HL-60 (cell line): ENCODE measurements at places on chromosomes 2 and 18.

DNA sequence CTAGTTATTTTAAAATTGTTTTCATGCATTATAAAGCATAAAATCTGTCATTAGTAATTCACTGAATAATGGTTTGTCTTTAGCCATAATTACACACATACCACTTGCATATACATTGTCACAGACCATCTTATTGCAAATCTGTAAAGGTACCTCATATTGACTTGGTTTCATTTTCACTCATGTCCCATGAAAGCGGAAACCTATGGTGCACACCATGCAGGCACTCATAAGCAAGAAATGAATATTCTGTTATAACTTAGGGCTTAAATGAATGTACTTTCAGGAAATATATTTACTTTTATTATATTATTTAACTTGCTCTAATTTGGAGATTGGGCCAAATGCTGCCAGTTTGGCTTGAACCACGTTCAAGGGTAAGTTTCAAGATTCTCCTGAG lies 29.2 kb upstream of the STK17B start:
- no peak for DNase-seq

- no peak for DNase-seq
Measured at GRCh38 chr2:176101216-176101830, 1.7 kb downstream of the HOXD12 start.

GRCh38 chr2:25926984-25927756 lies 48.9 kb upstream of the ASXL2 start:
- no peak for DNase-seq

GRCh38 chr2:8674420-8675009 lies 7.3 kb upstream of the ID2 start:
- DNase-seq: no peak

- DNase-seq: no peak
Measured at GRCh38 chr2:36337354-36337753, 18.2 kb upstream of the CRIM1 start.

DNA sequence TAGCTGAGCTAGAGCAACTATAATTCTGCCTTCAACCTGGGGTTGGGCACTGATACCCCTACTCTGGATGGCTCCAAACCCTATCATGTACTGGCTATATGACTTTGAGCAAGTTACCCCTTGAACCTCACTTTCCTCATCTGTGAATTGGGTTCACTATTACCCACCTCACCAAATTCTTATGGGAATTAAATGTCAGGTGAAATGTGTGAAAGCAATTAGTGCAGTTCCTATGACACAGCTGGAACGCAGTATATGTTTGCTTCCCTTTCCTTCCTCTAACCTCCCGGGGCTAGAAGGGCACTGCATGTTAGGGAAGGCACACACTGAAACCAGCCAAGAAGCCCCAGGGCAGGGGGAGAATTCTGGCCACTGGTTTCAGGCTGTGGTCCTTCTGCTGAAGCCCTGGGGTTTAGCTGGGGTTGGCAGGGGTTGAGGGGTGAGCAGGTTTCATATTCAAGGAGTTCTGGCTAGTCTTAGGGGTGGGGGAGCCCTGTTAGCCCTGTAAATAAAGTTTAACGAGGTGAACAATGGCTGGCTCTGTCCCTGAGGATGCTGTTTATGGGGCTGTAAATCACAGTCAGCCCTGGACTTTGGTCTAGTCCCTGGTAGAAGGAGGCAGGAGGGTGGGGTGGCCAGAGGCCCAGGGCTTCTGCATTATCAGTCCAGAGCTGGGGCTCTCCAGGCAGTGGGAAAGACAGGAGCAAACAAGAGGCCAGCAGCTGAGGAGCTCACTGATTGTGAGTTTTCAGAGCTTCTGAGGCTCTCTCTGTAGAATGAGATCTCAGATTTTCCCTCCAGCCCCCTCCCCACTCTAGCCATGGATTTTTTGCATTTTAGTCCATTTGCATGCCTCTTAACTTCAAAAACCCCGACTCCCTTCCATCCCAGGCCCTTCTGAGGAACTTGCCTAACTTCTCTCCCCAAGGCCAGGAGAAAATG lies 8.0 kb downstream of the PKDCC start:
- no peak for DNase-seq

- peak; percentile 63 for DNase-seq
Measured at GRCh38 chr2:178420463-178420999, 30.4 kb downstream of the PRKRA start.

GRCh38 chr2:152523091-152523490 lies 188.1 kb downstream of the FMNL2 start:
- no peak for DNase-seq

- no peak for DNase-seq
Measured at GRCh38 chr18:72456802-72457201, 87.3 kb downstream of the CBLN2 start.

DNA sequence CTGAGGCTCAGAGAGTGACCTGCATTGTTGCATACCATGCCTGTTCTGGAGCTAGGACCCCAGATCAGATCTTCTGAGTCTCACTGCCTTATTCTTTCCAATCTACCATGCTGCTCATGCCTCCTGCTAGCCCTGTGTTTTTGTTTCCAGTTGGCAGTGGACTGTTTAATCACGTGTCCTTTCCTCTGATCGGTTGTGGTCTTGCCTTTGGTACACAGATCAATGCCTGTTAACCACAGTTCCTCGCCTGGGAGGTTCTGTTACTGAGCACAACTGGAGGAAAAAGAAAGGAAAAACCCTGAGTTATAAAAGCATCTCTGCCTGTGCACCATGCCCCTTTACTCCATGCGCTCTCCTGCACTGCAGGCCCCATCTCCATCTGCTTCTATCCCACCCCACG lies 329.1 kb downstream of the SETBP1 start:
- DNase-seq: no peak

GRCh38 chr18:44537526-44537925 lies 143.2 kb upstream of the SETBP1 start:
- DNase-seq: no peak

DNA sequence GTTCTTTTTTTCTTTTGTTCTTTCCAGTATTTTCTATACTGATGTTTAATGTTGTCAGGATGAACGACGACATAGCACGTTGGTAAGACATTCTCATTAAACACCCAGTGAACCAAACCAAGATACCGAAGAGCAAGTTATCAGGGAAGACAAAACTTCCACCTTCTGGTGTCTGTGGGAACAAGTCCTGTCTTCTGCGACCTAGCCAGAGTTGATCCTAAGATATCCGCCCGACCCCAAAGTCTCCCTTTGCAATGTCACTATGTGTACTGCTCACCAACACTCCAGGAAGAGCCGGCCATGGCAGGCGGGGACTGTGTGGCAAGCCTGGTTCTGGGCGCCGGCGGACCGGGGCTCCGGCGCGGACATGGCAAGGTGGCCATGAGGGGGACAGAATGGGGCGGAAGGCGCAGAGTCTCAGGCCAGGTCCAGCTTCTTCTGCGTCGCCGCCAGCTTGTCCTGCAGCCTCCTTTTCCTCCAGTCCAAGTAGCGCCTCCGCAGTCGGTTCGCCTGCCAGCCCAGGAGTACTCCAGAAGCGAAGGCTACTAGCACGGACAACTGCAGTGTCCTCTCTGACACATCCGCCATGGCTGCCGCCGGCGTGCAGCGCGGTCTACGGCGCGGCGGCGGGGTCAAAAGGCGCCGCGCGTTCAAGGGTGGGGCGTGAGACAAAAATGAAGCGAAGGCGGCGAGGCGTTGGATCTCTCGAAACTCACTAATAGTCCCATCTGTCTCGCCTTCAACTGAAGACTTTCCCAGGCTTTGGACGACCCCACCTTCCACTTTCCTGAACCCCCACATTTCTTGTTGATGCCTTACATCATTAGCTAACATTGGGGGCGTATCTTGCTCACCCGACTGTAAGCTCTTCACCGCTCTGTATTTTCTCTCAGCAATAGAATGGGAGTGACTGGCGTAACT lies at the start of gene MTLN:
TSS of gene MTLN (minus strand) at position 610 of the 921 bp plus-strand sequence. CDS start at position 588, 22 bp downstream.
- DNase-seq: peak; percentile 70

DNA sequence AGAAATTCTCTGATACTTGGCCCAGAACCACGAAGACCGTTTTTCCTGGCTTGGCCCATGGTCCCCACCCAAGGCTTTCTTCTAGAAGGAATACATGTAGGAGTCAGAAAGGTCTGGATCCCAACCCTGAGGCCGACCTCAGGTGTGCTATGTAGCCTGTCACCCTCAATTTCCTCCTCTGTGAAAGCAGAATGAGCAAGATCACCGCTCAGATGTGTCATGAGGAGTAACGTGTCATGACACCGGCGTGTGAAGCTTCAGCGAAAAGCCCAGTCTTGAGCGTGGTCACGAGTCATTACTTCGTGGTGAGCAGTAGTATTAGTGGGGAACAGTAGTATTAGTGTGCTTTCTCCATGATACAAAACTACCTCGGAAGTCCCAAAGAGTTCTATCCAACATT lies 103.4 kb downstream of the ALPK2 start:
- DNase-seq: no peak

DNA sequence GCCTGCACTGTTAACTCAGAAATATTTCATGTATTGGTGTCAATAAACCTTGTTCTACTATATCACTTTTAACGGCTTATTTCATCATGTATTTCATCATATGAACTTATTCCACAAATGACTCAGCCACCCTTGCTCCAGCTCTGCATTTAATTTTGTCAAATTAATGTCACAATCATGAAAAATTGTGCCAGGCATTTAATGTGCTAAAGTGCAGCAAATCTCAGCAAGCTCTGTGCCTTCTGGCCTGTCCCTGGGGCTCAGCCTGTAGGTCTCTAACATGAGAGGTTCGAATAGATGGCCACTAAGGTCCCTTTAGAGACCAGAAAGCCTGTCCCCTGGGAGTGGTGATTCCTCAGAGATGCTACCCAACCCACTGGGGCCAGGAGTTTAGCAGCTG lies 28.6 kb downstream of the BOD1L2 start:
- DNase-seq: peak; percentile 7

GRCh38 chr18:22069916-22070315 lies 99.5 kb upstream of the GATA6 start:
- DNase-seq: no peak

DNA sequence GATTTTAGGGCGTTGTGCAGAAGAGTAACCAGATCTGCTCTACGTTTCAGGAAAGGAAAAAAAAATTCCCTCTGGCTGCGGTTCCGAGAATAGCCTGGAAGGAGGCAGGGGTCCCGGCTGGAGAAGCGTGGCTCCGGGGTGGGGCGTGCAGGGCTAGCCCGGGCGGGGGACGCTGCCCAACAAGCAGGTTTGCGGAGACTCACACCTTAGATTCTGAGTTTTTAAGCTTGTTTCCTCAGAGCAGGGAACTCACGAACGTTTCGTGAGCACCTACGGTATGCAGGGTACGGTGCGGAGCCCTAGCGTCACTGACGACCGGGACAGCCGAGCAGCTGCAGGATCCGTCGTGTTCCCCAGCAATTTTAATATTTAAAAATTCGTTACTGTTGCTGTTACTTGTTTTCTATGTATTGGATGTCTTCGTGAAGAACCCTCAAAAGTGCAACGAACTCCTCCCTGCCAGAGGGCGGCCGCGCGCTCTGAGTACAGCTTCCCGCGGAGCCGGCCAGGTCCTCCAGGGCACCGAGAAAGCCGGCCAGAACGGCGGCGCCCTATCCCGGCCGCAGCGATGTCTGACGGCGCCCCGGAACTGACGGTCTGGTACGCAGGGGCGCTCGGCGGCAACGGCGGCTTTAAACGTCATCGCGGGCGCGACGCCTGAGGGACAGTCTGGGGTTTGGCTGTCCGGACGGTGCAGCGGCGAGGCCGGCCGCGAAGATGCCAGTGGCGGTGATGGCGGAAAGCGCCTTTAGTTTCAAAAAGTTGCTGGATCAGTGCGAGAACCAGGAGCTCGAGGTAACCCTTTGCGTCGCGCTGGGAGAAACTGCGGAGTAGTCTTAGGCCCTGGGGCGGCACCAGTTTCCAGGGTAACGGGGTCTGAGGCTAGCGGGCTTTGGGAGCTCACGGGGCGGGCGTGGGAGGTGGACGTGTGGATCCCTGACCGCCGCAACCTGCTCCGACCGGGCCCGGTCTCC lies at the start of gene COPS8:
TSS of gene COPS8 (plus strand) at position 642 of the 974 bp plus-strand sequence. CDS start at position 718, 76 bp downstream.
- peak; percentile 79 for DNase-seq

- no peak for DNase-seq
Measured at GRCh38 chr2:16201848-16202247, 261.5 kb downstream of the MYCN start.

- no peak for DNase-seq
Measured at GRCh38 chr2:234701421-234701820, 204.5 kb upstream of the ARL4C start.

DNA sequence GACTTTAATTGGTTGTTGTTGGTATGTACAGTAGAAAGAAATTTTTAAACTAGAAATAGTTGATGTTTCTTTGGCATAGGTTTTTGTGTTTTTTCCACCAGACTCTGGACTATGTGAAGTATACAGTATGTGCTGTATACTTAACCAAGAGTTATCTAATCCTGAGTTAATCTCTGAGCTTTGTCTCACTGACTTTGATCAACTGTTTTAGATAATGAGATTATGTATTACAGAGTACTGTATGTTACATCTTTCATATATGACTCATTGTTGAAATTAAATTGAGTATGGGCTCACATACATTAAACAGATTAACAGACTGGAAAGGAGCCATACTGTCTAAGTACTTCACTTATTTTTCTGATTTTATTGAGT lies 38.0 kb downstream of the ACTR2 start:
- DNase-seq: no peak

DNA sequence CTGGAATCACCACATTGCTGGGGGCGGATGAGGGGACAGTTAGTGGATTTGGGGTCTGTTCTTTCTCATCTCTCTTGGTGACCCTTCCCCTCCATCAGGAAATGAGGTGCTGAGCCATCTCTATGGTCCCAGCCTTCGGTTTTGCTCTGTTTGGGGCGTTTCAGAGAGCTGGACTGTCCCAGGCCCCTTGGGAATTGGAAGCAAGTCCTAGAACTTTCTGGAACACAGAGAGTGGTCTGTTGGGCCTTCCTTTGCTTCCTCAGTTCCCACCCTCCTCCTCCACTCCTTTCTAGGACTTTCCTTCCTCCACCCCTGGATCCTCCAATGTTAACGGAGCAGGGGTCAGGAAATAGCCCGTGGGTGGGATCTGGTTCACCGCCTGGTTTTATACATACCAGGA lies 17.0 kb downstream of the RRM2 start:
- DNase-seq: no peak

- DNase-seq: no peak
Measured at GRCh38 chr18:43819397-43819796, 542.1 kb upstream of the SYT4 start.

DNA sequence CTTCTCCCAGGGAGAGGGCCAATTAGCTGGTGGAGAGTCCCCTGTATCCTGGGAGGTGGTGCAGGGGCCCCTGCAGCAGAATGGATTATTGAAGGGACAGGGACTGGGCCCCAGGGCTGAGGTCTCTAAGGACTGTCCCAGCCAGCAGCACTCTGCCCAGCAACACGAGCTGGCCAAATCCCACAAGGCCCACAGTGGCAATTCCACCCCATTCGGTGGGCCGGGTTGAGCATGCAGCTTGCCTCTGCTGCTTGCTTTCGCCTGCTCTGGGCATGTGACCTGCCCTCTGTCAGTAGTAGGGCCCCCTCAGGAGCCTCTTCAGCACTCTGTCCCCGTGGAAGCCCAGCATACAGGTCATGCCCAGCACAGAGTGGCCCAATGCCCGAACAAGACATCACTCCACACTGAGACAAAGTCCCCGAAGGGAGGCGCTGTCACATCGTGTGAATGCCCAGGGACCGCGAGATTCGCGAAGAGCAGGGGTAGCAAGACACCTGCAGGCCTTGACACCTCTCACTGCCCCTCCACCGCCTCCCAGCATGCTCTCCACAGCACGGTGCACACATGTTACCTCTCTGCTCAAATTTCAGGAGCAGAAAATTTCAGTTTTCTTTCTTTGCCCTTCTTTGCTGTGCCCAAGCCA lies 65.4 kb downstream of the CRACDL start:
- DNase-seq: no peak

- DNase-seq: peak; percentile 11
Measured at GRCh38 chr2:102181919-102182635, 4.7 kb upstream of the IL1RL2 start.

- no peak for DNase-seq
Measured at GRCh38 chr2:46666044-46666679, 186.8 kb downstream of the TMEM247 start.

- no peak for DNase-seq
Measured at GRCh38 chr2:103898561-103898960, 955.4 kb upstream of the POU3F3 start.
